ENCODE measurements at places on chromosomes 11 and 22.

GRCh38 chr11:4044976-4045646 lies 49.5 kb upstream of the RRM1 start:
- no peak for DNase-seq

GRCh38 chr22:29225422-29226090 lies 19.9 kb downstream of the EMID1 start:
- DNase-seq, result no peak

GRCh38 chr11:102853956-102854355 lies 10.5 kb upstream of the MMP3 start:
- DNase-seq, result no peak

DNA sequence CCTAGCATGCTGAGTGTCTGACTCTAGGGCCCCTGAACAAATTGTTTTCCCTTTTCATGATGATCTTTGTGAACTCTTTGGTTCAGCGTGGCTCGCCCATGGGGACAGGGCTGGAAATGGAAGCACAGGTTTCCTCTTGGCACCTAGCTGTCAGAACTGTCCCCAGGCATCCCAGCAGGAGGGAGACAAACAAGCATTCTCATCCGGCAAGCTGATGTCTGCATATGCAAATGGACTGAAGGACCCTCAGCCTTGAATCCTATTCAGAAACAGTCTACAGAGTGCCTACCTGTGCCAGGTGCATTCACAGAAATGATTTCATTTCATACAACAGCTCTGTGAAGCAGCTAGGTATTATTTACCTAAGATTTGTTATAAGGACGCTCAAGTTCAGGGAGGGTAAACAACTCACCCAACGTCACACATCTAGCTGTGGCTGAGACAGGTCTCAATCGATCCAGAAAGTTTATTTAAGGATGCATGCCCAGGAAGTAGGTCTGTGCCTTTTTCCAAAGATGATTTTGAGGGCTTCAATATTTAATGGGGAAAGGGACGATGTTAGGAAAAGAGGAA lies 176.4 kb downstream of the KIRREL3 start:
- no peak for DNase-seq

DNA sequence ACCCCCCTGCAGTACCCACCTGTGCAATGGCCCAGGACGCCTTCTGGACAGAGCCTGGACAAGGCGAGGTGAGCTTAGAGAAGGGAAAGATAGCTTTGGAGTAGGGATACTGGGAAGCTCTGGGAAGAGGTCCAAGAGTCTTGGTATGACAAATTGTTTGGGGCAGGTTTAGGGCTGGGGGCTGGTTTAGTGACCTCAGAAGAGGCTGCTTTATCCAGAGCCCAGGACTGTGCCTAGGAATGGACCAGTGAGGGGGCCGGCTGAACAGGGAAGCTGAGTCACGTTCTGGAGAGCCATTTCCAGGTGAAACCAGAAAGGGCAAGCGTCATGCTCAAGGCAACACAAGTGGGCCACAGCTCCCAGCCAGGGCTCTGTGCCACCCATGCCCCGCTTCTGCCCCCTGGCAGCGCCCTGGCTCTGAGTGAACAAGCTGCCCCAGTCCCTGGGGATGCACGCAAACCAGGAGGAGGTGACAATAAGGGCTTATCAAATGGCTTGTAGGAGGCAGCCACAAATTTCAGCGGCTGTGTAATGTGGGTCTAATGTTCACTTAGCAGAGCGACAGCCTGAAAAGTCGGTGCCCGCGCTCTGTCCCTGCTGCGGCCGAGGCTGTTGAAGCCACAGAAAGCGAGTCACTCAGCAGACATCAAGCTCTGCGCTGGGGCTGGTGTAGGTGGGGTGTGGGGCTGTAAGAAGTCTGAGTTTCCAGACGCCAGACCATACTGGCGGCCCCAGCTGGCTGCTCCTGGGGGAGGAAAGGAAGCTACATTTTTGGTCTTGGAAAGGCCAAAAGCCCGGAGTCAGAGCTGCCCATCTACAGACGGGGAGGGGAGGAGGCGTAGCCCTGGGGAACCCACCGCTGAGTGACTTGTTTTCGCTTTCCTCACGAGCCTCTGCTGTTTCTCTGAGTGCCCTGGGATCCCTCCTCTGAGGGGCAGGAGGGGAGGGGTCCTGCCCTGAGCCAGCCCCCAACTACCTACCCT lies 18.3 kb upstream of the SYT7 start:
- no peak for DNase-seq

DNA sequence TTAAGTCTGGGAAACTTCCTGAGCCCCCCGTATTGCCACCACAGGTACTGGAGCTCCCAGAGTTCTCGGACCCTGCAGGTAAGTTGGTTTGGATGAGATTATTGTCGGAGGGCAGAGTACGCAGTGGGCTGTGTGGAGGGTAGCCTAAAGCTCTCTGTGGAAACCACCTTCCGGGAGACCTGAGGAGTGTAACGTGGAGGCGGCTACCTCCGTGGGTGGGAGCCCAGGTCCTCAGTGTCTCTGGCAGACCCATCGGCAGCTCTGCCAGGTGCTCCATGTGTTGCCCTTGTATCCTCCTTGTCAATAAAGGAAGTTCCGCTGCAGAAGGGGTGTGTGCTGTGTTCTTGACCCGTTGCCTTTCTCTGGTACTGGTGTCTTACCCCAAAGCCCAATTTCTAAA lies 61.4 kb downstream of the SYT13 start:
- no peak for DNase-seq

GRCh38 chr22:32765132-32765618 lies 36.3 kb upstream of the TIMP3 start:
- DNase-seq, result no peak

GRCh38 chr11:118768690-118769089 lies 22.3 kb downstream of the DDX6 start:
- DNase-seq, result no peak

GRCh38 chr11:86923999-86924766 lies 31.0 kb downstream of the FZD4 start:
- no peak for DNase-seq

DNA sequence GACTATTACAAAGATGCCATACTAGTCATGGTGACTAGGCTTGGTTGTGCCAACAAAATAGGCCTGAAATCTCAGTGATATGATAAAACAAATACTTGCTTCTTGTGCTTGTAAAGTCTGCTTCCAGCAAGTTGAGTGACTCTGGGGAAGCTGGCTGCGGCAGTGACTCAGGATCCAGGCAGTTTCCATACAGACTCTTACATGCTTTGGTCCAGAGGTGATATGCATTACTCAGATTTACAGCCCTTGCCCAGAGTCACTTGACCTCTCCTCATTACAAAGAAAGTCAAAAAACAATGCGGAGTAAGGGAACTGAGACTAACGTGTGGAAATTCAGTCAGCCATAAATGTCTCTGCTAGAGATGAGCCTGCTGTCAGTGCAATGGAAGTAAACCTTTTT lies 387.5 kb downstream of the KCNA4 start:
- DNase-seq, result no peak

DNA sequence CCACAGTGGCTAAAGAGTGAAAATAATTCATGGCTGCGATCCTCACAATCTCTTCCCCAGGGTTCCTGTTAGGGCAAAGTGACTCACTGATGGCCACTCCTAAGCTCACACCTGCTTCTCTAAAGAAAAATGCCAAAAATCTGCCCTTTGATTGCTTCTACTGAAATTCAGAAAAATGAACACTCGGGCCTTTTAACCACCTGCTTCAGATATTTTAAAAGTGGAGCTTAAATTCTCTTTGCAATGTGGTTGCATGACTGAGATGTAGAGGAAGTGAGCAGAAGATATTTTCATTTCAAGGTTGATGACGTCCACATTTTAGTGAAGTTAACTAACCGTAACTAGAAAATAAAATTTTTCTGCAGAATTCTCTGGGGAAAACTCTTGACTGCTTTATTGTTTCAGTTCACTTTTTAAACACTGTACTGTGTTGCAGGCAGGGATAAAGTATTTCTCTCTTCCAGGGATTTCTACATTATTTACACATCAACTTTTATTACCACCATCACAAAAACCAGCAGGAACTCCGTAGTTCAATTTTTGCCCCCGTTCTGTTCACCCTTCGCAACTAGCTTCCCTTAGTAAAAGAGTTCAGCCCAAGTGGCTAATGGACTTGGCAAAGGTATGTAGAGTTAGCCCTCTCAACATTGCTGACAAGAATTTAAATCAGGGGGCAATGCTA lies 8.5 kb downstream of the RAB30 start:
- no peak for DNase-seq

DNA sequence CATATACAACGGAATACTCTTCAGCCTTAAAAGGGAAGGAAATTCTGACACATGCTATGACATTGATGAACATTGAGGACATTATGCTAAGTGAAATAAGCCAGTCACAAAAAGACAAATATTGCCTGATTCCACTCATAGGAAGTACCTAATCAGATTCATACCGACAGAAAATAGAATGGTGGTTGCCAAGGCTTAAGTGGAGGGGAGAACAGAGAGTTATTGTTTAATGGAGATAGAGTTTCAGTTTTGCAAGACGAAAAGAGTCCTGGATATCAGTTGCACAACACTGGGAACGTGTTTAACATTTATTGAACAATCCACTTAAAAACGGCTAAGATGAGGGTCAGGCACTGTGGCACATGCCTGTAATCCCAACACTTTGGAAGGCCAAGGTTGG lies 45.6 kb upstream of the HIPK3 start:
- no peak for DNase-seq

DNA sequence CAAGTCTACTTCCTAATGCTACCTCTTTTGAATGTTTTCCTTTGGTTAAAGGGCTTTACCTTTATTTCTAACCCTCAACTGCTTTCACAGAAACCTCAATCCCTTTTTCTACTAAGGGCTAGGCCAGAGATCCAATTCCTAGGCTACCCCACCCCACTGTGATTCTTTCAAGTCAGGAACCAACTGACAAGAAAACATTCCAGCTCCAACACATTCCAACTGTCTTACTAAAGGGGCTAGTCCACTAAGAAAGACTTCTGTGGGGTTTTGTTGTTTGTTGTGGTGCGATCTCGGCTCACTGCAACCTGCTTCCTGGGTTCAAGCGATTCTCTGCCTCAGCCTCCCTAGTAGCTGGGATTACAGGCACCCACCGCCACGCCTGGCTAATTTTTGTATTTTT lies 151.3 kb downstream of the APOL5 start:
- no peak for DNase-seq

All from non-pigmented ciliary epithelial cell (primary cell).